PC-3 (cell line): ENCODE measurements at places on chromosomes 11 and 22. TPM values are rescaled to one million over a fixed set of nuclear protein-coding genes. Genes with fewer than 3 reads are reported as not detected.

Gene C11orf16
- total RNA-seq: not detected in 2 replicates

Gene NXPE4
- total RNA-seq: not detected in 2 replicates

Gene NCF4
- 0.47 TPM in 1 of 2 replicates, not detected in the other for total RNA-seq

Gene MFNG
- total RNA-seq: 1.7 and 2.4 TPM in 2 replicates

Gene ACTN3
- total RNA-seq: not detected in 2 replicates
